ENCODE measurements at places on chromosomes 7 and 10.
A peak's percentile ranks its signal among the peaks of the same experiment; 100 is the strongest.

DNA sequence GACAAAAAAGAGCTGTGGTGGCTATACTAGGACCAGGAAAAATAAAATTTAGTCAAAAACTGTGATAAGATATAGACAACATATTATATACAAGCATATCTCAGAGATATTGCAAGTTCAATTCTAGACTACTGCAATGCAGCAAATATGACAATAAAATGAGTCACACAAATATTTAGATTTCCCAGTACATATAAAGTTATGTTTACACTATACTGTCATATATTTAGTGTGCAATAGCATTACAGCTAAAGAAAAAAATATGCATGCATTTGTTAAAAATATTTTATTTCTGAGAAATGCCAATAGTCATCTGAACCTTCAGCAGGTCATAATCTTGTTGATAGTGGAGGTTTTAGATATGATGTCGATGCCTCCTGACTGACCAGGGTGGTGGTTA is 72.1 kb downstream of the AKR1C4 start:
- DNase-seq = no peak

GRCh38 chr7:40500219-40500618 is 365.4 kb downstream of the SUGCT start:
- DNase-seq = no peak

GRCh38 chr7:90210981-90211380 is 559 bp upstream of the STEAP2 start:
- DNase-seq = no peak

DNA sequence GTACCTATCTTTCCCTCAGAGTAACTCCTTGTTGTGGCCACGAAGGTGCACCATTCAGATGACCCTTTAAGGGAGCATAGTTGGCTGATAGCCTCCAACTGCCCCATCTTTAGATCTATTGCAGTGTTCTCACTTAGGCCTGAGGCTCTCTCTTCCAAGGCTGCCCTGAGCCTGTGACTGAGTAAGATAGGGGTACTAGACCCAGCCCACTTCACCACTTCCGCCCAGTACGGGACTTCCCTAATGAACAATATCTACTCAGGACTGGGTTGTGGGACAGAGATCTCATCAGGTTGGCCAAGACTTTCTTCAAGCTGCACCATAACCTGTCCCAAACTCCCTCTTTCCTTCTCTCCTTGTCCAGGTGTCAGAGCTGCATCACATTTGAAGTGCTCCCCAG is 5.7 kb upstream of the GNAI1 start:
- no peak for DNase-seq

- DNase-seq = no peak
Measured at GRCh38 chr10:83605783-83606630, 533.3 kb upstream of the GHITM start.

- peak; percentile 88 for DNase-seq
Measured at GRCh38 chr10:112951359-112952281, 1.6 kb downstream of the TCF7L2 start.

DNA sequence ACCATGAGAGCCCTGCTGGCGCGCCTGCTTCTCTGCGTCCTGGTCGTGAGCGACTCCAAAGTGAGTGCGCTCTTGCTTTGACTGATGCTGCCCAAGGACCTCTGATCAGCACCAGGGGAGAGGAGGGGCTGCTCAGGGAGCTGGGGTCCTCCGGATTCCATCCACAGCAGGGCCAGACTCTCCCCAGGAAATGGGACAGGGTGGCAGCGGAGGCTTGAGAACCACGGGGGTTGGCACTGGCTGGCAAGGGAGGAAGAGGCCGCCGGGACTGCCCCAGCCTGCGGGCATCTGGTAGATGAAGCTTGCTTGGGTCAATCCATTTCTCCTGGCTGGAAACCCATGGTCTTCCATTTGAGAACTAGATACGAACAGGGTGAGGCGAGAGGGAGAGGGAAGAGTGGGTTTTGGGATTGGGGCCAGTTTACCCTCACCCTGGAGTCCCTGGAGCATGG is 647 bp downstream of the PLAU start:
- no peak for DNase-seq

- no peak for DNase-seq
Measured at GRCh38 chr7:155544485-155544884, 1.9 kb downstream of the CNPY1 start.

- peak; percentile 90 for DNase-seq
Measured at GRCh38 chr10:32985775-32986350, 27.8 kb upstream of the ITGB1 start.

DNA sequence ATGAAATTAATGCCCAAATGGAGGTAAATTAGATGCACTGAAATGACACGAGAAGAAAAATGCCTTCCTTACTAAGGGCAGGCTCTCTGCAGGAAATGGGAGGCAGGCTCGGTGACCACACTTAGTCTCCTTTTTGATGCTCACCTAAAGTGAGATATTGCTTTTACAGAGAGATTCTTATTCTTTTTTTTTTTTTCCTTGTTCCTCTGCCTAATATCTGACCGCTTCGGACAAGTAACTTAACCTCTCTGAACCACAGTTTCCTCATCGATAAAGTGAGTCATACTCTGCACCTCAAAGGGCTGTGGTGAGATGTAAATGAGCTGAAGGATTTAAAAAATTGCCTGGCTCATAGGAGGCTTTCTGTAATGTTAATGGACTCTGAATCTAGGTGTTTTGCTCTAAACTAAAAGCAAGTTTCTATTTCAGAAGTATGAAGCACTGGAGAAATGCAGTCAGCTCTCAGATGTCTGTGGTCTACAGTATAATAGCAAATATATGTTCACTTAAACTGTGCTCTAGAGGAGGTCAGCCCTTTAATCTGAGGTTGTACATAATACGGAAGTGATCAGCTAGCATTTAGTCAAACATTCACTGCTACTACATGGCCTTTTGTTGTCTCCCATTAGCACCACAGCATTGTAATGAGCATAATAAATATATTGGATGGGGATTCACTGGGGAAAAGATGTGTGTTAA is 23.2 kb downstream of the NKX2-3 start:
- no peak for DNase-seq

- DNase-seq = no peak
Measured at GRCh38 chr7:149770728-149771636, 2.4 kb downstream of the ZNF467 start.

DNA sequence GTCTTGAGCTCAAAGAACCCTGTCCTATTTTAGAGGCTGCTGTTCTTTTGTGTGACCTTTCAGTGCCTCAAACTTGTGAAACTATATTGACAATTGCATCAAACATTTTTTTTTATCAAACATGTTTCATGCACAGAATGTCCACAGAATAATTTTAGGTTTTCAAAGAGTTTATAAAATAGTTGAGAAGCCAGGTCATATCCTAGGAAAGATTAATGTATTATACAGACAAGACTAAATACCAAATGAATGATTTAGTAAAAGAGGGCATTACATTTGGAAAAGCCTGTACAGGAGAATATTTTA is 67.0 kb downstream of the CDK6 start:
- DNase-seq = no peak

- no peak for DNase-seq
Measured at GRCh38 chr10:29524294-29524693, 110.5 kb downstream of the SVIL start.

- no peak for DNase-seq
Measured at GRCh38 chr10:114953047-114953446, 15.1 kb downstream of the TRUB1 start.

DNA sequence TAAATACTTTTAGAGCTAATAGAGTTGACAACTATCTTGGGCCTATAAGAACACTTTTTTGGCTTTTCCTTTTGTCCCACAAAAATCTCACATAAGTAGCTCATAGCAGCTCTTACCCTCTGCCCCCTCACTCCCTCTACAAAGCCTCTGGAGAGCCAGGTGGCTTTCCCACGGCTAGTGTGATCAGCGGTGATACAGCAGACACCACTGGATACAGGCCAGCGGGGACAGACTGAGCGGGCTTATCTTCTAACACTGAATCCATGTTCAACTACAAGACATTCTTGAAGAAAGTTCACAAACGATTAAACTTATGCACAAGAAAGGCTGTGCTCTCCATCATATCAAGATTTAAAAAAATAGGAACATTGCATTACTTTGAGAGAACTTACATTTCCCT is 377.2 kb downstream of the PARD3 start:
- no peak for DNase-seq
